ENCODE measurements at places on chromosomes 5 and 9.

GRCh38 chr9:2622461-2623287 lies 1.1 kb downstream of the VLDLR start:
- no peak for DNase-seq

DNA sequence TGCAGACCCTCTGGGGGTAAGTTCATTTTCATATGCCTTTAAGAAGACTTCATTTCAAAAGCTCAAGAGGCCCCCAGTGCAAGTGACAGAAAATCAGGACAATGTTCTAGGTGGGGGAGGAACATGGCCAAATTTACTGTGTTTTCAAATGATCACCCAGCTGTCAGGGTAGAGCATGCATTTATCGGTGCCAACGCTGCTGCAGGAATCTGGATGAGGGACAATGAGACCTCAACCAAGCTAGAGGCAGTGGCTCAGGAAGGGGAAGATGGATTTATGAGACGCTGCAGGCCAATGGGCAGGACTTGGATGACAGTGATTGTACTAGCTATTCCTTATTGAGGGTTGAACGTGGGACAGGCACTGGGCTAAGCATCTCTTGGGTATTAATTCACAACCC lies 278.4 kb downstream of the ASTN2 start:
- no peak for DNase-seq

- DNase-seq = no peak
These were observed 416.1 kb downstream of the TMEM38B start for GRCh38 chr9:106110483-106110882.

- no peak for DNase-seq
These were observed 778.1 kb downstream of the SEMA5A start for GRCh38 chr5:8767746-8768145.

DNA sequence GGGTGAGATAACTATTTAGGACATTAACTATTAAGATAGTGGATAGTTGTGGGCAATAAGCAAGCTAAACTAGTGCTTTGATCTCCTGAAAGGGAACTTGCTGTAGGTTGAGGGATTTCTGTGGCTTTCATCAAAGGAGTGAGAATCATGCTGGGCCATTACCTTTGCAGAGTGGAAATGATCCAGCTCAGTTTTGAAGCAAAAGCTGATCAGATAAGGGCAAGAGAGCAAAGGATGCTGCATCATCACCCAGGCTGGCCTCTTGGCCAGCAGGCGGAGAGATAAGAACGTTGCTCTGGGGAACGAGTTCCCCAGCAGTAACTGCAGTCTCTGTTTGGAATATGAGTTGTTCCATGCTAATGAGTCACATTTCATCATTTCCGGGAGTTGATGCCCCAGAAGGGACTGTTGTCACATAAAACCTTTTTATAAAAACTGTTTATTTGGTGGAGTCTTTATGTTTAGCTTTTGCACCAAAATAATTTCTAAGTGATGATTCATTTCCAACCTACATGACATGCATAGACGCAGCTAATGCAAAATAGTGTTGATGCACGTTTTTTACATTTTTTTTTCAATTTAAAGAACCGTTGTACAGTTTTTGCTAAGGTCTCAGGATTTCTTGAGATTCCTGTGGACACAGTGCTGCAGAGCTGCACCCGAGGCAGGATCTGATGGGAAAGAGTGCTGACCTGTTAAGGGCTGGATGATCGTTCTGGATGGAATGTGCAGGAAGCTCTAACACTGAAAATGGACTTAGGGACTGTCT lies 99.3 kb downstream of the ACTBL2 start:
- peak; percentile 68 for DNase-seq

DNA sequence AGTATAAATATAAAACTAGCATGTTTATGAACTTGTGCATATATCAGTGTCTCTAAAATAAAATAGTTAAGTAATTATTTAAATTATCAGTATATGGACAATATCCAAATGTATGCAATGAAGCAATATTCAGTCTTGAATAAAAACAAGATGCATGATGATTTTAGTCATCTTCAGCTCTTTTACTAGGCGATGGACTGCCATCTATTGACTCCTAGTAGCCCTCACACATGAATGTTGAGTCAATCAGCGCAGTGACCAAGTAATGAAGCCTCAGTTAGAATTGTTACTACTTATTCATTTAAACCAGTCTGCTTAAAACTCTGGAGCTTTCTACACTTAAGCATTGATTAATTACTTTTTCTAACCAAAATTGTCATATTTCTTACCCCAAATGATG lies 92.9 kb upstream of the GRHPR start:
- DNase-seq = no peak

GRCh38 chr9:16315720-16316119 lies 554.8 kb downstream of the BNC2 start:
- DNase-seq = no peak

- no peak for DNase-seq
These were observed 41.5 kb downstream of the FBXO4 start for GRCh38 chr5:41966401-41967105.

DNA sequence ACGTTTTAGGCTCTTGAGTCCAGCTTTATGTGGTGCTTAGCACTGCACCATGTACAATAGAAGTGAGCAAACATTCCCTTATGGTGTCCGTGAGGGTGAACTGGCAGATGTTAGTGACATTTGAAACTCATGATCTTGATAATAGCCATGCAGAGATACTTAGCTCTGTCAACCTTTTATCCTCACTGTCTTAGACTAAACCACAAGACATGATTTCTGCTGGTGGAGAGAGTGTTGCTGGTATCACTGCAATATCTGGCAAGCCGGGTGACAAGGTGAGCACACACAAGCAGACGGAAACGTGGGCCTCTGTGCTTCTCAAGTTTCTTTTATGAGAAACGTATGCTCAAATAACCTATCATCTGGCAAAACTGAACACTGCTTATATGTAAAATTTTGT lies 68.4 kb downstream of the CAST start:
- DNase-seq = no peak

DNA sequence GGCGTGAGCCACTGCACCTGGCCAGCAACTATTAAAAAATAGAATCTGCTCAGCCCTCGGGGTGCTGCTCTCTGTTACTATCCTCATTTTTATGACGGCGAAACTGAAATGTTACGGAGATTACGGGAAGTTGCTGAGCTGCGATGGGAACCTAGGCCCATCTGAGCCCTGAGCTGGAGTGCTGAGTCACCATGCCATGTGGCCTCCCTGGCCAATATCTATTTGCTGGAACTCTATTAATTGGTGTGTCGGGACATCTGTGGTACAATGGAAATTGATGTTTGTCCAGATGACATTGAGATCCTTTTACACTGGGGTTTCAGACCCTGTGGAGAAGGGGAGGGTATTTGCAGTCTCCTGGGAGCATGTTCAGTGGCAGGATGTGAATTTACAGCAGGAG lies 8.1 kb downstream of the PRDM12 start:
- DNase-seq = no peak

GRCh38 chr9:138076650-138077009 lies 199.0 kb downstream of the CACNA1B start:
- no peak for DNase-seq

DNA sequence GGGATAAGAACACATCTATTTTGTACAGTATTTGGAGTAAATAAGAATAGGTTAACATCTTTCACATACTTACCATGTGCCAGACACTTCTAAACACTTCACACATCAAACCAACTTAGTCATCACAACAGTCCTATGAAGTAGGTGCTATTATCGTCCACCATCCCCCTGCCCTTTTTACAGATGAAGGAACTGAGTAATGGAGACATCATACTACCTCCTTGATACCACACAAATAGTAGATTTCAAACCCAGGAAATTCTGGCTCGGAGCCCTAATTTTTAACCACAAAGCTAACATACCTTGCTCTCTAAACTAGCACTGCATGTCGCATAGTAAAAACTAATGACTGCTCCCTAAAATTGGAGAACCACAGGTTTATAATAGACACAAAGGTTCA lies 4.2 kb upstream of the ZNF366 start:
- DNase-seq = no peak

DNA sequence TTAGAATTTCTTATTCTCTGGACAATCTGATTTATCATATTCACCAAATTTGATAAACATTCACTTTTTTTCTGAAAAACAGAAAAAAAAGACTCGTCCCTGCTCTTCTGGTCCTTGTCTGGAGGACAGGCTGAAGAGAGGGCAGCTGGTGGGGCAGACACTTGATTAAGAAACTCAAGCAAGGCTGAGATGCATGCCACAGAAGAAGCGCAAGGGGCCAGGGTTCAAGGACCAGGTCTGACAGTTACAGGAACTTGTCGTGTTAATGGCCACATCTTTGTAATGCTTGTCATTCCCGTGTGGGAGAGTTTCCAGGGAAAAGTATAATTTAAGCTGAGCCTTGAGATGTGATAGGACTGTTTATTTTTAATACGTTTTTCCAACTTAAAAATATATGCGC lies 40.6 kb upstream of the SHB start:
- no peak for DNase-seq

- DNase-seq = no peak
These were observed 188.2 kb downstream of the ARRDC3 start for GRCh38 chr5:91194824-91195381.

- DNase-seq = peak; percentile 92
These were observed 47.1 kb upstream of the RAI14 start for GRCh38 chr5:34608859-34609648.

GRCh38 chr9:37621273-37622121 lies 29.1 kb upstream of the TOMM5 start:
- no peak for DNase-seq

- DNase-seq = no peak
These were observed 76.9 kb downstream of the RGS3 start for GRCh38 chr9:113540466-113540865.
